Upper lobe of left lung (tissue), 6 donors: ENCODE measurements at places on chromosomes 5 and 9. TPM values are rescaled to one million over a fixed set of nuclear protein-coding genes. Genes with fewer than 3 reads are reported as not detected.

ROR2 gene
- total RNA-seq = 2.7 TPM

BTNL8 gene
- total RNA-seq = 9.8 TPM

PCDHB15 gene
- 3.1 TPM for total RNA-seq

CDC20B gene
- total RNA-seq = 2.7 TPM

SLC2A6 gene
- 11.6 TPM for total RNA-seq

GFI1B gene
- total RNA-seq = 3.5 TPM

MEIKIN gene
- 0.77 TPM for total RNA-seq

RNF180 gene
- 17.4 TPM for total RNA-seq

LCN6 gene
- total RNA-seq = 35.1 TPM

PCDHGA4 gene
- 3.1 TPM for total RNA-seq

FGF1 gene
- 0.76 TPM for total RNA-seq

NTRK2 gene
- 16.8 TPM for total RNA-seq

PGM5 gene
- 11.9 TPM for total RNA-seq

PPWD1 gene
- 87.9 TPM for total RNA-seq

CCDC192 gene
- total RNA-seq = not detected

GPX3 gene
- 1,053 TPM for total RNA-seq

SGCD gene
- total RNA-seq = 1.9 TPM

TBC1D2 gene
- total RNA-seq = 217 TPM

CER1 gene
- not detected for total RNA-seq

C9orf50 gene
- not detected for total RNA-seq

CTXN3 gene
- not detected for total RNA-seq

RLN2 gene
- total RNA-seq = 0.60 TPM

SLU7 gene
- 115 TPM for total RNA-seq

RAB14 gene
- 31.4 TPM for total RNA-seq
